Camera-type eye (tissue), 1 donor: ENCODE measurements at places on chromosomes 1 and 21. TPM values are rescaled to one million over a fixed set of nuclear protein-coding genes. Genes with fewer than 3 reads are reported as not detected.

Gene ESPN
- total RNA-seq: 27.5 TPM

Gene OR14K1
- total RNA-seq: not detected

Gene ADAMTS4
- total RNA-seq: 5.4 TPM

Gene METTL25B
- 17.8 TPM for total RNA-seq

Gene GPR37L1
- 0.88 TPM for total RNA-seq

Gene GSTM5
- total RNA-seq: 16.9 TPM
